ENCODE measurements at places on chromosomes 2 and 18.
A peak's percentile ranks its signal among the peaks of the same experiment; 100 is the strongest.

GRCh38 chr2:203562268-203562667 is 27.2 kb upstream of the RAPH1 start:
- no peak for DNase-seq

DNA sequence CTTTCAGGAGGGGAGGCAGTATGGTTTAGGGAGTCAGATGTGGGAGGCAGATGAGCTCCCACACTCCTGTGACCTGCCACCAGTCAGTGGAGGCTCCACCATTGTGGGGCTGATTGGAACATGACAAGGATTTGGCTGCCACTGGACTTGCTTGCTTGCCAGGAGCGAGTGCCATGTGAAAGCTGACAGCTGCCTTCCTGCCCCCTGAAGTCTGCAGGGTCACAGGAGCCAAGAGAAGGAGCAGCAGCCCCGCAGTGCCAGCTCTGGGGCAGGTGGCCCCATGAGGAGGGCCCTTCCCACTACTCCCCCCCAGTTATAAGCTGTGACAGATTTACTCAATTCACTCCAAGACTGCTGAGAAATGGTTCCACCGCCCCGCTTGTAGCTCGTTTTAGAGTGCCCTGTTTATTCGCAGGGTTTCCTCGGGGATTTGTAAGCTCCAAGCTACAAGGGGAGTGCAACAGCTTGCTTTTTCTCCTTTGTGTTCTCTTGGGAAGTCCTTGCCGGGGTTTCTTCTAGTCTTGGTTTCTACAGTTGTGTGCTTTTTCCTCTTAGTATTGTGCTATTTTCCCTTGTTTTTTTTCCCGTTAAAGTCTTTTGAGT is 414.3 kb downstream of the MEIS1 start:
- DNase-seq: no peak

- no peak for DNase-seq
Observed at GRCh38 chr2:106232638-106233349, 38.7 kb upstream of the UXS1 start.

- DNase-seq: no peak
Observed at GRCh38 chr2:85929096-85930050, 40.6 kb upstream of the ST3GAL5 start.

DNA sequence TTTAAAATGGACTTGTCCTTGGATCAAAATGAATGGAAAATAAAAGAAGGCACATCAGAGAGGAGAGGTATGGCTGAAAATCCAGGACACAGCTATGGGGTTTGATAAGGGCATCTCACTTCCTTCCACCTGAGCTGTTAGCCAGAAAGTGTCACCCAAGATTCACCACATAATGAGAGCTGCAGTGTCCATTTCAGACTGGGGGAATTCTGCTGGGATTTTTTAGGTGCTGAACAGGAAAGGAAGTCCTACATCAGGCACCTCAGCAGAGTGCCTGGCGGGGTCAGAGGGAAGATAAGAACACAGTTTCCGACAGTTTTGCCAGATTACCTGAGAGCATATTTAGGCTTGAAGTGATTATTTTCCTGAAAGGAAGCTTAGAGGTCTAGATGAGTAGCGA is 187.6 kb upstream of the HNMT start:
- DNase-seq: no peak

GRCh38 chr2:177724398-177725287 is 332.1 kb downstream of the AGPS start:
- no peak for DNase-seq

- no peak for DNase-seq
Observed at GRCh38 chr2:63866009-63866709, 24.5 kb downstream of the UGP2 start.

DNA sequence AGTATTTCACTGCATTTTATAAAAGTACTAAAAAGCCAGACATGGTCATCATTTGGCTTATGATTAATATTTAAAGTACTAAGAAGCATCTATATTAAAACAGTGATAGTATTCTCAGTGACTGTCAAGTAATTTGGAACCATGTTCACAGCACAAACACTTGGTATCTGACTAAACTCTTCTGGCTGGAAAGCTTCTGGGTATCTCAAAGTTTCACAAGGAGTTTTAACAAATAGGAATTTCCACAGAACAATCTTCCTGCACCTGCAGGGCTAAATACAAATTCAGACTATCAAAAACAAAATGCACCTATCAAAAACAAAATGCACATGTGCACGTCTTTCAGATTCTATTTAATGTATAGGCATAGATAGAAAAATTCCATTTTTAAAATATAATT is 158.8 kb downstream of the L3MBTL4 start:
- DNase-seq: no peak

GRCh38 chr18:35049111-35050027 is 8.2 kb downstream of the MAPRE2 start:
- DNase-seq: no peak

DNA sequence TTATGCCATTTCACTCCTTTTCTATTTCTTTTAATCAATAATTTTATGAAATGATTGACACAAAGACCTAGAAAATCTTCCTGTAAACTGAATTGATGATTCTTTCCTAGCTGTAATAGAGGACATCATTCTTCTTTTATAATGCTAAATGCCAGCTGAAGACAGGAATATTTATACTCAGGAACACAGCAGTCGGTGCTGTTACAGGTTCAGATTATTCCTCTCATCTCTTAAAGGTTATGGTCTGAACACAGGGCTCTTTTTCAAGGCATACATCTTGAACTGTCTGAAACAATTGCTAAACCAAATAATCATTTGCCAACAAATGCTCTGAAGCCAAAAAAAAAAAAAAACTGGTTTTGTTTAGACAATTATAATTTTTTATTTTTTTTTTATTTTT is 305.0 kb upstream of the MMADHC start:
- DNase-seq: no peak

GRCh38 chr2:218031261-218031660 is 28.5 kb upstream of the TNS1 start:
- DNase-seq: no peak

DNA sequence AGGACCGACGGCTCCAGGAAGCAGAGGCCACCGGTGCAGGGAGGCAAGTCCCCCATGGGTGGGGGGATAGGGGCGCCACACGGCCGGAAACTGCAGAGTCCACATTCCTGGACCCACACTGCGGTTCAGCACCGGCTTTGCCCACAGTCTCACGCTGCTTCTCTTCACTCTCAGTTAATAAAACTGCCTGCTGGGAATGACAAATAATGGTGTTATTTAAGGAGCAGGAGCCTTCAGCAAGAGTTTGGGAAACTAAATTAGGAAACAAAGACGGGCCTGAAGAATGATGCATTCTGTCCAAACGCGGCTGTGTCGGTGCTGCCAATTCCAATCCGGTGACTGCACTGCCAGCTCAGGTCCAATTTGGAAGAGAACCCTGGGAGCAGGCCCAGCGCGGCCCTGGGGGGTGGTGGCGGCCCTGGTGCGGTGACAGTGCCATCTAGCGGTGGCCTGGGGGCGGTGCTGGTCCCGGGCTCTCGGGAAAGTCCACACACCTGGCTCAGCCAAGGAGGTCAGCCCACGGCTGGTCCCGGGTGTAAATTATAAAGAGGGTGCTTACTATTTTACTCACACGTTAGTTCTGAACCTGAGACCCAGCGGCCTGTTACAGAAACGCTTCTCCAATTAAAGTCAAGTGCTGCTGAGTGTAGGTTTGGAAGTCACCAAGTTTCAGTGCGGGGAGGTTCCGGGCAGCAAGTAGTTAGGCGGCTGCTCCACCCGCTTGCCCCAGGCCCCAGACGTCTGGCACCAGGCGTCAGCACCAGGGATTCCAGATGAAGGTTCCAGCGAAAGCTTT is 73.1 kb upstream of the PXDN start:
- DNase-seq: peak; percentile 66
